MV-4-11 (cell line): ENCODE measurements at places on chromosomes 4 and X.

DNA sequence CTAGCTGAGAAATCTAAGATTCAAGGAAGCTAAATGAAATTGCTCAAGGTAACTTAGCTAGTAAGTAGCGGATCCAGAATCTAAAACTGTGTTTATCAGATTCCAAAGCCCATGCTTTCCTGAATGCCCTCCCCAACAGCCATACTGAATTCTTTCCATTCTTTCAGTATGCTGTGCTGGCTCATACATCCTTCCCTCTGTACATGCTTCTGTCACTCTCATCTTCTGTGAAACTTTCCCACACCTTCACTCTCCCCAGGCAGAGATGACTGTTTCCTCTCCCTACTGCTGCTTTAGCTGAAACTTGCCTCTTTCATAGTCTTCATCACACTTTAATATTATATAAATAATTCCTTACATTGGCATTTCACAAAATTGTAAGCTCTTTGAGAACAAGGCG is 39.3 kb upstream of the SMARCAD1 start:
- no peak for DNase-seq

DNA sequence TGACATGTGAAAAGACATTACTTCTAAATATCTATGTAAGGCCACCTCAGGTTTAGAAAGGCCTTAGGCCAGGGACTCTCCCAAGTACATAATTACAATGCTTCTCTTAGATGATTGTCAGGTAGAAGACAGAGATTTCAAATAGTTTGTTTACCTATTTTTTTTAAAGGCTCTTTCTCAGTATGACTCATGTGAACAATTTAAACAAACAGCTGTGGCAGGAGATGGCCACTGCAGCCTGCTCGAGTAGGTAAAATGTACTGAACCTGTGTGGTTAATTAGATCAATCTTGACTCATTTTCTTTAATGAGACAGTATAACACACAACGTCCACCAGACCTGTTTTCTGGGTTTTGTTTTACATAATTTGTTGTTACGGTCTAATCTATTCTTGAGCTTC is 50.2 kb downstream of the LEF1 start:
- DNase-seq: no peak

DNA sequence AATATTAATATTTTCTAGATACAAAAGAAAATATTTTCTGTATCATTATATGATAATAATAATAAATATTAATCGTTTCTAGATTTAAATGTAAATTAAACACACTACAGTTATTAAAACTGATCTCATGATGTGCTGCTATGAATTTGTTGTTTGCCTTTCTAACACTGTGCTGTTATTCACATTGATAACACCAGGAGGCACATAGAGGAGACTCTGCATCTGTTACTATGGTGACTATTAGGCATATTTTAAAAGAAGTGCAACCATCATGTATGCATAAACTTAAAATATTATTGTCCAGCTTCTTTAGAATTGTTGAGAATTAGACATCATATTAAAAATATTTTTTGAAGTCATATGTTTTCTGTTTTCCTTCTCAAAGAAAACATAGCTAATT is 11.8 kb upstream of the PDGFC start:
- DNase-seq: no peak

GRCh38 chrX:109270580-109271484 is 211.1 kb downstream of the GUCY2F start:
- DNase-seq: peak; percentile 94

GRCh38 chr4:148376151-148376550 is 66.1 kb downstream of the NR3C2 start:
- DNase-seq: peak; percentile 79

DNA sequence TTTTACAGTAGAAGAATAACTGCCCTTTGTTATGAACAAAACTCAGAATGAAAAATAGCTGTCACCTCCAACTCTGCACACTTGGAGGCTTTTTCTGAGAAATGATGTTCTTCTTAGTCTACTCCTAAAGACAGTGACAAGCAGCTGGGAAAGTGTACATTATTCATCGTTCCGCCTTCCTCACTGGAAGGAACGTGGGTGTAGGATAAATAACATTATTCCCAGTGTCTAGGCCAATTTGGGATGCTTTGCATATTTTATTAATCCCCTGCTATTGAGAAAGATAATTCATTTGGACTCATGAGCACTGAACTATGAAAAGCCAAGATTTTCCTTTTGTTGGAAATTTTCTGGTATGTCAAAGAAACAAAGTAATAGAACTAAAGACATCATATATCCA is 87.8 kb downstream of the VCX2 start:
- no peak for DNase-seq

DNA sequence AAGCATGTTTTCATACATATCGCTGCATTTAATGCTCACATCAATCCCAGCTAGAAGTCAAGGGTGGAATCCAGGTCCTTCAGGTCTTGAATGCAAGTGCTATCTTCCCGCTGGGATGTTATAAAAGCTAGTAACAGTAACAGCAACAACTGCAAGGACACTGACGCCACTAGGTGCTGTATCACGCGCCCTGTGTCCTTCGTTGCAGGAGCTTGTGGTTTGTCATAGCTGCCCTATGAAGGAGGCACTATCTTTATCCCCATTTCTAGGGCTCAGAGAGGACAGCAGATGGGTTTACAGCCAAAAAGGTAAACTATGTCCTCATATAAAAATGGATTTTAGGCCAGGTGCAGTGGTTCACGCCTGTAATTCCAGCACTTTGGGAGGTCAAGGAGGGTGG is 202.9 kb downstream of the NSUN7 start:
- no peak for DNase-seq

DNA sequence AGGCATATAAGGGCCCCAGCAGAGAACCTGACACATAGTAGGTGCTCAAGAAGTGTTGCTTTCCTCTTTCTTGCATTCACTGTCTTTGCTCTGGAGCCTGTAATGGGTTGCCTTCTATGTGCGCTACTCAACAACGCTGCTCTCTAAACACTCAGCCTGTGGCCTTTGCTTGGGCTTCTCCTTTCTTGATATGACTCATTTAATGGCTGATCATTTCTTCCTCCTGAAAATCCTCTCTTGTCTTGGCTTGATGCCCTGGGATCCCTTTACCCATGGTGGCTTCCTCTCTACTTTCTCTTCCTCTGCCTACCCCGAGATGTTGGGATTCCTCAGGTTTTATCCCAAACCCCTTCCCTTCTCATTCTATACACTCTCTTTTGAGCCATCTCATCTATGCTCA is 19.9 kb upstream of the PJA1 start:
- peak; percentile 1 for DNase-seq

DNA sequence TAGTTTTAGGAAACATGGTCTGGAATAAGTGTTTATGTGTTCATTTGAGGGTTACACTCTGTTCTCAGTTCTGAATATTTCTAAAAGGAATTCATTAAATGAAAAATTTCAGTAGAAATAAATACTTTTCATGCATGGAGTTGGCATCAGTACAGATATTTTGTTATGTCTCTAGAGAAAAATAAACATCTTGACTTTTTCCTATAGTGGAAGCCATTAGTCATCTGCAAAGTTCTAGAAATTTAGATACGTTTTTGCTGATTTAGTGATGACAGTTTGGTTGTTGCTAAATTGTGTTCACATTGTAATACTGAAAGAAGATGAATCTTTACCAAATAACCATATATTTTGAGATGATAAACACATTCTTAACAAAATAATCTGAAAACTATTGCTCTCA is 268.2 kb upstream of the TEX13A start:
- DNase-seq: no peak
